ENCODE measurements at places on chromosomes 5 and 9. TPM values are rescaled to one million over a fixed set of nuclear protein-coding genes. Genes with fewer than 3 reads are reported as not detected.

S1PR3 gene
- 14.1 TPM for polyA plus RNA-seq

SEPTIN8 gene
- 19.6 TPM for polyA plus RNA-seq

HTR4 gene
- 0.38 TPM for polyA plus RNA-seq

IRX4 gene
- polyA plus RNA-seq: not detected

All from adrenal gland (tissue), 19 donors.